CD4-positive, alpha-beta T cell (primary cell): ENCODE measurements at places on chromosomes 2 and 18.

GRCh38 chr18:9860682-9861081 is 25.1 kb upstream of the TXNDC2 start:
- no peak for DNase-seq

GRCh38 chr2:130766037-130766436 is 10.7 kb downstream of the AMER3 start:
- no peak for DNase-seq

DNA sequence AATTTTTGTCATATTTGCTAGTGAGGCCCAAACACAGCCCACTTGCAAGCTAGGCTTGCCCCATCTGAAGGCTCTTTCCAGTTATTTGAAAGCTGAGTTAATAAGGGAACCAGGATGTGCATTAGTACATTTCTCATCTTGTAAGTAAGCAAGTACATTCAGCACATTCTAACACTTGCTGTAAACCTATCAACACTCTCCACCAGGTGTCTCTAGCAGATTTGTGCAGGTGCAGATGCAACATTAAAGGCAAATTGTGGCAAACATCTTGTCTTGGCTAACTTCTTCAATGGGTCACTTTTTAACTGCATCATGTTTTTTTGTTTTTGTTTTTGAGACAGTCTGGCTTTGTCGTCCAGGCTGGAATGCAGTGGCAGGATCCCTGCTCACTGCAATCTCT is 25.3 kb upstream of the MFSD6 start:
- no peak for DNase-seq

DNA sequence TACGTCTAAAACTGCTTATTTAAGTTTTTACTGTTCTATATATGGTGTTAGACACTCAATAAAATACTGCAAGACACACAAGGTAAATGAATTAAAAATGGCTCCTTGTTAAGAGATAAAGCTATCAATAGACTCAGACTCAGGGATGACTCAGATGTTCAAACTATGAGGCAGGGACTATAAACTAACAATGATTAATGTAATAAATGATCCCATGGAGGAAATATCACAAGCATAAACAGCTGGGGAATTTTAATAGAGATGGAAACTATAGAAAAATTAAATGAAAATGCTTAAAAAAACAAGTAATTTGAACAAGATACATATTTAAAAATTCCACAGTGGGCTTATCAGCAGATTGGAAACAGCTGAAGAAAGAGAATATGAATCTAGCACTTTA is 650.8 kb downstream of the DCDC2C start:
- no peak for DNase-seq

DNA sequence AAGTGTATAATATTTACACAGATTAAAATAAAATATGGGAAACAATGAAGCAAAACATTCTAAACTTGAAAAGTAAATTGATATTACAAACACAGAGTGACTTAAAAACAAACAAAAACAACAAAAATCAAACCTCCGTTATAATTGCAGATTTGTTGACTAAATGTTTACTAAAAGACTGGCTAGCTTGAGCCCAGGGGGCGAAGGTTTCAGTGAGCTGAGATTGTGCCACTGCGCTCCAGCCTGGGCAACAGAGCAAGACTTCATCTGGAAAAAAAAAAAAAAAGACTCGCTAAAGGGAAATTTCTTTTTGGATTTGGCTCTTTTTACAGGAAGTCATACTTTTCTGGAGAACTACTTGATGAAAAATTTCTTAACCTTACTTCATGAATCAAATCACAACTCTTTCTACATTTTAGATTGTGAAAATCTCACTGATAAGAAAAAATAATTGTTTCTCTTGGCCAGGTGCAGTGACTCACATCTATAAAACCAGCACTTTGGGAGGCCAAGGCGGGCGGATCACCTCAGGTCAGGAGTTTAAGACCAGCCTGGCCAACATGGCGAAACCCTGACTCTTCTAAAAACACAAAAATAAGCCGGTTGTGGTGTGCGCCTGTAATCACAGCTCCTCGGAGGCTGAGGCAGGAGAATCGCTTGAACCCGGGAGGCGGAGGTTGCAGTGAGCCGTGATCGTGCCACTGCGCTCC is 9.7 kb downstream of the TFPI start:
- no peak for DNase-seq

- DNase-seq, result no peak
These were observed 370.8 kb downstream of the NUP35 start for GRCh38 chr2:183495079-183495478.

GRCh38 chr18:59697236-59697932 is at the start of gene CCBE1:
Gene CCBE1, minus strand, starts transcription at chr18:59697423.
- DNase-seq, result no peak

GRCh38 chr18:79720359-79720733 is 40.7 kb downstream of the CTDP1 start:
- no peak for DNase-seq

DNA sequence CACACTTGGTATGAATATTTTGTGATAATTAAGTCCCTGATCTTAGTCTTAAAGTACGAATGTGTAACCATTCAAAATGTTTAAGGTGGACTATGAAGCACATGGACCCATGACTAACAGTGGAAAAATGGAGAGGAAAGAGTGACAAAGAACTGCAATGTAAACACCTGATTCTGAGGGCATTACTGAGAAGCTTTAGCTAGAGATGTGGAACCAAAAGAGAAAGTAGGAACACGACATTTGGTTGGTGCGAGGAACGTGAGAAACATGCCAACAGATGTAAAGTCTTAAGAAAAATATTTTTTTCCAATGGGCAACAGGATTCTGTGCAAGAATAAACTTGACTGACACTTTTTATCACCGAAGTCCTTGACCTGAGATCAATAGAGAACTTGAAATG is 1618.6 kb downstream of the DPP10 start:
- DNase-seq, result no peak

DNA sequence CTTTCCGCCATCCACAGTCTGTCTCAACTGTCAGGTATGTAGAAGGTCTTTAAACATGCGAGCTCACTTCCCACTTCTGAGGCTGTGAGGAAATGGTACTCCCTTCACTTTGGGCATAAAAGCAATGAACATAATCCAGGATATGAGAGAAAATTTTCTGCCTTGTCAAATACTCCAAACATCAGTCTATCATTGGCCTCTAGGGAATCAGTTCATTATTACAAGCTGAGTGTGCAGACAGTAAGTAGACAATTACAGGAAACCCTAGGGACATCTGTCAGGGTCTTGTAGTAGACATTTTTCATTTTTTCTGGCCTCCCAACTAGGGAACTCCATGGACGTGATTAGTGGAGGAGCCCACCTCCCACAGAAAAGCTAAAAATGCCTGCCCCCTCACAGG is 13.6 kb upstream of the APCDD1 start:
- no peak for DNase-seq

GRCh38 chr2:148926981-148927401 is 52.0 kb downstream of the KIF5C start:
- no peak for DNase-seq

DNA sequence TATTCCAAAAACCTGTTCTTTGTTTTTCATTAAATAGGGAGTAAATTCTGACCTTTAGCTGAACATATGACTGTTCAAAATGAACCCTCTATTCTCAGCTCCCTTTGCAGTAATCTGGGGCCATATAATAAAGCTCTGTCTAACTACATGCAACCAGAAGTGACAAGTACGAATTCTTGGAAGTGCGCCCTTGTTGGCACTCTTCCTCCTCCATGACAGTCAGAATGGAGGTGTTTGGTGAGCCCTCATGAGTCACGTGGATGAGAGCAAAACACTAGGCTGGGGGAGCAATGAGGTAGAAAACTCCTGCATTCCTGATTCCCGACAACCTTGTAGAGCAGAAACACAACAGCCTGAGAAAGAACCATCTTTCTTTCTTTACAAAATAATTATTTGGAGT is 552.9 kb downstream of the FBXO15 start:
- DNase-seq, result no peak

DNA sequence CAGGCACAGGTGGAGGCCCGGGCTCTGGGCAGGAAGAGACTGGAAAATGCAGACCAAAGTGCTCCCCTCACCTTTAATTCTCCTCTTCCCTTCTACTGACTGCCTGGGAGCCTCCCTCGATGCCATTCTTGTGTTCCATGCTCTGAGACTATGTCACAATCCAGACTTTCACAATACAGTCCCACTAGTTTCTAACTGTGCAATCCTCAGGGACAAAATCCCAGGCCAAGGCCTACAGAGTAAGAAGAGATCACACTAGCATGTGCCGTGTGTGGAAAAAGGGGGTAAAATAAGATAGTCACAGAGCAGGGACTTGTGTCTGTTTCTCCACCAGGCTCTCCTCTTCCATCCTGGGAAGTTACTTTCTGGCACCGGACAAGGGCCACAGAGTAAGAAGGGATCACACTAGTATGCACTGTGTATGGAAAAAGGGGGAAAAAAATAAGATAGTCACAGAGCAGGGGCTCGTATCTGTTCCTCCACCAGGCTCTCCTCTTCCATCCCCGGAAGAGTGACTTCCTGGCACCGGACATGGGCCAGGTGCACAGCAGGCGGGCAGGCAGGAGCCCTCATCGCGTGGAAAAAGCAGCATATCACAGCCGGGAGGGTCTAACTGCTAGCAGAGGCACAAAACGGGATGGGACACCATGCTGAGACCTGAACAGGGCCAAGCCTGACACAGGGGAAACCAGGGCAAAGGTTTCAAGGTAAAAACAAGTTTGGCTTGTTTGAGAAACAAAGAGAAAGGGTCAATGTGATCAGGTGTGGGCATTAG is 9.6 kb downstream of the CYB5A start:
- no peak for DNase-seq

DNA sequence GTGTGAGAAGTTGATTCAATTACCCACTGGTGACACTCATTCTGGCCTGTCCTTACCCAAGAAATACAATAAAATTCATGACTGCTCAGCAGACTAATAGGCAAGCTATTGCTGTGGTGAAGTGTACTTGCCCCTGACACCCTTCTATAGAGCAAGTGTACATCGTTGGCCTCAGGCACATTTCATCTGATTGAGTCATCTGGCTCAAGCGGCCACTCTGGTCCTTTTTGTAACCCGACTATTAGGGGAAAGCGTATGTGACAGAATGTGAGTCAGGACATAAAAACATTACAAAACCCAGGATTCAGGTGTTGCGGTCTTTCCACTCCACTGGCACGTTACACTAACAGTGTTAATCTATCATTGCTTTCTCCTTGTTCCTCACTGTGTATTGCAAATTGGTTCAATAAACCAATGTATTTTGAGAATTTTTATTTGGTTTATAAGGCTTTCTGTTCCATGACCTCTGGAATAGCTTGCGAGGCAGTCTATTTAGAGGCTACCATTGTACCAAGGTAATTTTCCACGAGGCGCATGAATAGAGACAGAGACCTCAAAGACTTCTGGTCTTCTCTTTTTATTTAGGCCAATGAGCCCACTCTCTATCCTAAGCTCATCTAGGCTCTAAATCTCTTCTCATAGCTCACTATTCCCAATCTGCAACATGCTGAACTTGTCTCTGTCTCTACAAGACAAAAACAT is 10.2 kb upstream of the TTC32 start:
- no peak for DNase-seq

DNA sequence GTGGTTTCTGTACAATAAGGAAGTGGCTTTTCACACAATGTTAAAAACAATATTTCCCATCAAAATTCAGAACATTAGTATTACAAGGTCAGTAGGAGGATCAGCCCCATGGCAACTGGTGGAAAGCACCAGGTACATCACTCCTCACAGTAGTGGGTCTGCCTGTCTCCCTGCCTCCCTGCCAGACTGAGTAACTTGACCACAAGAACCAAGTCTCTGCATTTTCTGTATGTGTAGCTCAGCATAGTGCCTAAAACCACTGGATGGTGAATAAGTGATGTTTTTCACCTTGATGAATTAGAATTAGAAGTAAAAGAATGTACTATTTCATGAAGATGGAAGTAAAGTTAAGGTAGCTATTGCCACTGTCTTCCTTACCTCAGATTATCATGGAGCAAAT is 4.1 kb upstream of the WDR7 start:
- peak; percentile 17 for DNase-seq

GRCh38 chr2:28981016-28981441 is at the start of gene TOGARAM2:
Gene TOGARAM2, plus strand, starts transcription at chr2:28981298. Its CDS starts 13,537 bp downstream, at chr2:28994835.
- DNase-seq, result no peak

DNA sequence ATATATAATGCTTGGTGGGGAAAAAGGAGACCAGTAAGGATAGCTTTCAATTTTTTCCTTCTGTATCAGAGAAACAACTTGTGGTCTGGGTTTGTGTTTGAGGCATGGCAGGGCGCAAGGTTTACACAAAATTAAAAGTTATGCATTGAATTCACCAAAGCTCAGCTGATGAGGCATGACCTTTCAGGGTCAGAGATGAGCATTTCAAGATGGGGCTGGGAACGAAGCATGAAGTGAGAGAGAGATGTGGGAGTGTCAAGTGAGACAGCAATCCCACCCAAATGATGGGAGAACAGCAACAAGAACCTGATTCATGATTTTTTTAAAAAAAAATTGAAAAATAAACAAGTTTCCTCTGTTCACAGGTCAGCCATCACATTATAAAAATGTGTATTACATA is 4.9 kb downstream of the GPR55 start:
- no peak for DNase-seq
